Activated CD8-positive, alpha-beta T cell treated with anti-CD3 and anti-CD28 coated beads, Interleukin-2, amount 10 ng/mL, durations not matched to agents 7 days and 5 days (primary cell): ENCODE measurements at places on chromosomes 5 and 9. TPM values are rescaled to one million over a fixed set of nuclear protein-coding genes. Genes with fewer than 3 reads are reported as not detected.

DNA sequence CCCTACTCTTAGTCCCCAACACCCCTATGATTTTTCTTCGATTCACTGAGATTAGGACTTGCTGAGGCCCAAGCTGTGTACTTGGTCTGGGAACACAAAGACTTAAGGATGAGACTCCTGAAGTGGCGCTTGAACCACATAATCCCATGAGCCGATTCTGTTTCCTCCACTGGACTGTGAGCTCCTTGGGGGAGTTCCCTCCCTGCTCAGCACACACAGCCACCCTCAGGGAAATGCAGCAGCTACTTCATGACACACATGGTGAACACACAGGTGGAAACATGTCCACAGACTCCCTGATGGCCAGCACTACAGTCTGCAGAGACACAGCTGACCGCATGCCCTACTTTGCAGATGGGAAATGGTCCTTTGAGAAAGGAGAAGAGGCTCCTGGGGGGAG, 101.1 kb downstream of the C5orf15 start:
- DNase-seq, result no peak

- DNase-seq, result no peak
Measured at GRCh38 chr5:35134278-35135030, 86.7 kb upstream of the AGXT2 start.

DNA sequence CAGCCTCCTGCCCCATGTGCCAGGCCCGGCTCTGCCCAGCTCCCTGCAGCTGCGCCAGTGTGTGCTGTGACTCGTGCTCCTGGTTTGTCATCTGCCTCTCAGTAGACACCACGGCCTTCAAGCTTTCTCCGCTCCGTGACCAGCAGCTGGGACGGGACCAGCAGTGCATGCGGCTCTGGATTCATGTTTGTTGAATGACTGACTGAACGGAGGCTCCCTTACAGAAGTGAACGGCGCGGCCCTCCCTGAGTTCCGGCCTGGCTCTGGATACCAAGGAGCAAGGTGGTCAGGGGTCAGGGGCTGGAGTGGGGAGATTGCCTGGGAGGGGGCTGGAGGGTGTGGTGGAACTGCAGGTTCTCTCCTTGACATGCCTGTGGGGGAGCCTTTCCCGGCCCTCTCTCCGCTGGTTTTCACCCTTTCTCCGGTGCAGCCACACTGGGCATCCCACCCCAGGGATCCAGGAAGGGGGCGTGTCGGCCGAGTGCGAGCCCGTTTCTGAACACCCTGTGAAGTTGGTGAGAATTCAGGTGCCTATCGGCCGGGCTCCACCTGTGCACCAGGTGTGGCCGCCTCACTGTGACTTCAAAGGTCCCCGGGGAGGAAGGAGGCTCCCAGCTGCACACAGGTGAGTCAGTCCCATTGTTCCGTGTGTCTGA, 11.1 kb upstream of the CEP72 start:
- DNase-seq, result no peak

- no peak for DNase-seq
Measured at GRCh38 chr9:4196376-4196775, 103.5 kb downstream of the GLIS3 start.

DNA sequence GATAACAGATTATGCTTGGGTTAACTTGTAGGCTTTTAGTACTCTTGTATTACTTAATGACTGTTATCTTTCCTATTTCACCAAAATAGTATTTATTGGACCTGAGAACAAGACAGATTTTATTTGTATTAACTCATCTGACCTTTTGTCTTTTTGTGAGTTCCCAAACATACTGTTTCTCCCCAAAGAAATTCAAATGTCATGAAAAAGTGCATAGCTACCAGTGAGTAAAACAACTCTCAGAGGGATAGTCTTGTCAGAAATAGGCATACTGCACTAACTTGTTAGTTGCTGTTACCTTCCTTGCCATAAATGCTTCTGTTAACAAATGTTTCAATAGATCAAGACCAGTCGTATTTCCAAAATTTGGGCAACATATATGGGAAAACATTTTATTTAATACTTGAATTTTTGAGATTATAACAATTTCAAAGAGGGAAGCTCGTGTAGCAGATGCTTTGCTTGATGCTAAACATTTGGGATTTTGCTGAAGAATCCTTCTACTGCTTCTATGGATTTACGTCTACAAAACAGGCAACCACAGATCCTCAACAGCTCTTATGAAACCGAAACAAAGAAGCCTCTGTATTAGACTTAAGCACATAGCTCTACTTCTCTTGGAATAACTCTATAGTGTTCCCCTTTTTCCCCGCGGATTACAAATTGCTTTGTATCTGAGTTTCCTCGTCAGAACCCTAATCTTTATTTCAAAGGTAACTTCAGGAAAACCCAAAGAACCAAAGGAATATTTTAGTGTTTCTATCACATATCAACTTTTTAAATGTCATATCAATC, 248.8 kb downstream of the MCTP1 start:
- no peak for DNase-seq

GRCh38 chr5:32283539-32284377, 29.0 kb downstream of the MTMR12 start:
- DNase-seq, result no peak

- DNase-seq, result no peak
Measured at GRCh38 chr5:176678584-176678983, 31.3 kb downstream of the TSPAN17 start.

GRCh38 chr9:119961774-119962424, 592.7 kb upstream of the BRINP1 start:
- DNase-seq, result peak; percentile 21

GRCh38 chr5:97548739-97549080, 365.7 kb upstream of the RIOK2 start:
- no peak for DNase-seq

DNA sequence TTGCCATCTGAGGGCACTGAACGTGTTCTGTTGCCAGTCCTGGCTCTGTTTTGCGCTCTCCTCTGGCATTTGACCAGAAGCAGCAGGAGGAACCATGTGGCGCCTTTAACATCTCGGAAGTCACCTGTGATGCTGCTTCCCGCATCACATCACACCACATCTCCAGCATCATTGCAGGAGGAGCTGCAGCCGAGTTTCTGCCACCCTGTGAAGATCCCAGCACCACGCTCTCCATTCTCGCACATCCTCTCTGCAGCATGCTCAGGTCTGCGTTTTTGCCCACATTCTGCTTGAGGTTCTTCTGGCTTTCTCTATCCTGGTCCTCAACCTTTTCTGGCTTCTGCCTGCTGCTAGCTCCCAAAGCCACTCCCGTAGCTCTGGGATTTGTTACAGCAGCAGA, 11.0 kb upstream of the IRX4 start:
- DNase-seq, result no peak

- no peak for DNase-seq
Measured at GRCh38 chr5:31083364-31083763, 110.1 kb upstream of the CDH6 start.

- DNase-seq, result no peak
Measured at GRCh38 chr5:54175-54730, 37.7 kb upstream of the PLEKHG4B start.

DNA sequence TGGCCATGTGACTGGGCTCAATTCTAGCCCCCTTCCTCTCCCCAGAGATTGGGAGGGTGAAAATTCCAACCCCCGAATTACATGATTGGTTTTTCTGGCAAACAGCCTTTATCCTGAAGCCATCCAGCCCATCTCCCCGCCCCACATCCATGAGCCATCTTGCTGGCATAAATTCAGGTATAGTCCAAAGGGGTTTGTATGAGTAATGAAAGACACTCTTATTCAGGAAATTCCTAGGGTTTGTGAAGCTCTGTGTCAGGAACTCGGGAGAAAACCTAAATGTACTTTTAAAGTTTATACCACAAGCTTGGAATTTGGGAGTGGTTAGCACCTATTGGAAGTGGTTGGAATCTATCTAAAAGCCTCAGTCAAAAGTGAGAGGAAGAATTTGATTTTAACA, 80.6 kb upstream of the SIMC1 start:
- DNase-seq, result no peak

DNA sequence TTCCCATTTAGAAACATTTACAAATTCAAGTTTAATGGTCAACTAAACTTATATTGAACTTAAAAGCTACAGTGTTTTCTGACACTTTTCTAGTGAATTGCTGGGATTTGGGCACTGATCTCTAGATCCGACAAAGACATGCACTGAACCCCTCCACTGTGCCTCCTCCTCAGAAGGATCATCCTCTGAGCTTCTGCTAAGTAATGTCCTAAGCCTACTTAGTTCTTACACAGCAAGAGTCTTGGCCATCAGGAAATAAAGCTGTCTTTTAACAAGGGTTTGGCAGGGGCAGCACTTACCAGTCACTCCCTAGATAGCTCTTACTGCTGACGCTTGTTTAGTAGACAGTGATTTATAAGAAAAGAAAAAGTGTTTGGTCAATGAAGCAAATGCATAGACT, 50.5 kb downstream of the FAM81B start:
- no peak for DNase-seq

DNA sequence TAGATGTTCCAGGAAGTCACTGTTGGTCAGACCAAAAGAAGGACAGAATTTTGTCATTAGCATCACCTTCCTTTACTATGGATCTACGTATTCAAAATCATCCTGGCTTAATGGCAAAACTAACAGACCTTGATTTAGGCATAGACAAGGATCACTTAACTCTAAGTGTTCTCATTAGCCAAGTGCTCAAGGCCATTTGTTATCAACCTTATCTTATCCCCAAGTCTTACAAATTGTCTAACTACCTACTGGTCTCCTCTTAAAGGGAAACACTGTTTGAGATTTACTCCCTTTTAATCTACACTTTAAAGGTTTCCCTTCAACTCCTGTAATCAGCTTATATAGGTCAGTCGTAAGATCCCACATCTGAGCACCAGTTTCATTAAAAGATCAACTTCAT, 1197.5 kb upstream of the C9orf72 start:
- no peak for DNase-seq

DNA sequence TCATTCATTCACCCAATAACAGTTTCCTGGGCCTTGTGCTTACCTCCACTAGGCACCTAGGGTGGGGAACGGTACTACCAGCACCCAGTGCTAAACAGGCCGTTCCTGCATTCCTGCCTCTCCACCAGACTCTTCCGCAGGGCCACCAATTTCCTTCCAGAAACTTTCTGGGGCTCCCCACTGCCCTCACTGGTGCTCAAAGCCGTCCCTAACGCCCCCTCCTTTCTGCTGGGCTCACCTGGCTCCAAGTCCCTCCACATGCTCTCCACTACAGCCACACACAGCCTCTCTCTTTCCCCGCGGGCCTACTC, 1.4 kb downstream of the PHF19 start:
- no peak for DNase-seq

DNA sequence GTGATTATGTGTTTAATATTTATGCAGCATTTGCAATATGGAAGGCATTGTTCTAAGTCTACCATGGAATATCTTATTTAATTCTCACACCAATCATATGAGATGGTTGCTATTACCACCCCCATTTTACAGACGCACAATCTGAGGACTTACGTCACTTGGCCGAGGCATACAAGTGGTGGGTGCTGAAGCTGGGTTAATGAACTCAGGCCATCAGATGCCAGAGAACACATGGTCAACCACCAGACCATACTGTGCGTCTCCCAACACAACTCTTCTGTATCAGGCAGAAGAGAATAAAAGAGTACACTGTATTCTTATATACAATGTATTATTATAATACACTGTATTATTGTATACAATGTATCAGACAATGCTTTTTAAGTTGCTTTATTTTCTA, 59.5 kb downstream of the ZNF366 start:
- no peak for DNase-seq

- DNase-seq, result no peak
Measured at GRCh38 chr9:2489838-2490314, 131.7 kb upstream of the VLDLR start.

DNA sequence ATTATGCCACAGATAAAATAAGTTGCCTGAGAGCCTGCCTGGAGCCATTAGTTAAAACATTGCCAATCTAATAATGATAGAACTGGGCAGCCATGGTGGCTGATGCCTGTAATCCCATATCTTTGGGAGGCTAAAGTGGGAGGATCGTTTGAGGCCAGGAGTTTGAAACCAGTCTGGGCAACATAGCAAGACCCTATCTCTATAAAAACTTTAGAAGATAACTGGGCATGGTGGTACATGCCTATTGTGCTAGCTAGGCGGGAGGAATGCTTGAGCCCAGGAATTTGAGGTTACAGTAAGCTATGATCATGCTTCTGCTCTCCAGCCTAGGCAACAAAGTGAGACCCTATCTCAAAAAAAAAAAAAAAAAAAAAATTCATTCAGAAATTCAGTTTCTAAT, 52.6 kb downstream of the RAI14 start:
- no peak for DNase-seq

- no peak for DNase-seq
Measured at GRCh38 chr5:40606077-40606765, 73.5 kb upstream of the PTGER4 start.

GRCh38 chr9:137788561-137789294, 88.9 kb upstream of the CACNA1B start:
- DNase-seq, result no peak

DNA sequence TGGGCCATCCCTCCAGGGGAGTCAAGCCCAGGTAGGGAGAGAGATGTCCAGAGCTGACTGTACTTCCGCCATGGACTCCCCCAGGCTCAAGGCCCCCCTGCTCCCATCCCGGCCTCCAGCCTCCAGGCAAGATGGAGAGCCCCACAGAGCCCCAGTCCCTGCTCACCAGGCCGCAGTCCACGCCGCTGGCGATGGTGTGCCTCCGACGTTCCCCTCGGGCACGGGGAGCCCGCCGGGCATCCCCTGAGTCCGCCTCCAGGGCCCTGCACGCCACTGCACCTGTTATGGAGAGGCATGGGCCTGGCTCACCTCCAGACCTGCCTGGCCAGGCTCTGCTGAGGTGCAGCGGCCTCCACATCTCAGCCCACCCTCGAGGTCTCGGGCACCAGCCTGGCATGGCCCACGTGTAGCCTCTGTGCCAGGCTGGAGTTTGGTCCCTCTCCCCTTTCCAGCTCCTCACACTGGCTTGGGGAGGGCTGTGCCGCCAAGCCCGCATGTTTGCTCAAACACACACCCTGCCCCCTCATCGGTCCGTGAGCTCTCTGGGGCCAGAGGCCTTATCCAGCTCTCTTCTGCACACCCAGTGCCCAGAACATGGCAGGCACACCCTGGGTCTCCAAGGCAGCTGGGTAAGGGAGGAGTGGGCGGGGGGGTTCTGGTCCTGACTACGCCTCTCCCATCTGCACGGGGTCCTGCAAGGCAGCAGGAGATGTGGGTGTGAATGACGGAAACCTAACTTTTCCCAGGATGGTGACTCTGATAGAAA, 4.1 kb downstream of the SAPCD2 start:
- no peak for DNase-seq

The NRARP gene
- total RNA-seq, result 1.4 TPM

The GRIA1 gene
- total RNA-seq, result not detected

The FOXD4L4 gene
- 0.18 TPM for total RNA-seq

The SLCO4C1 gene
- 0.74 TPM for total RNA-seq

The NR2F1-AS1 gene
- not detected for total RNA-seq

The PCDHB11 gene
- total RNA-seq, result not detected

The IFNK gene
- not detected for total RNA-seq

The PHF24 gene
- not detected for total RNA-seq

The UAP1L1 gene
- total RNA-seq, result 63.1 TPM

The GPR151 gene
- not detected for total RNA-seq

The SPINK4 gene
- total RNA-seq, result not detected

The PLAC8L1 gene
- total RNA-seq, result not detected

The ZNF454 gene
- total RNA-seq, result not detected
